ENCODE measurements at places on chromosomes 2 and 18.

DNA sequence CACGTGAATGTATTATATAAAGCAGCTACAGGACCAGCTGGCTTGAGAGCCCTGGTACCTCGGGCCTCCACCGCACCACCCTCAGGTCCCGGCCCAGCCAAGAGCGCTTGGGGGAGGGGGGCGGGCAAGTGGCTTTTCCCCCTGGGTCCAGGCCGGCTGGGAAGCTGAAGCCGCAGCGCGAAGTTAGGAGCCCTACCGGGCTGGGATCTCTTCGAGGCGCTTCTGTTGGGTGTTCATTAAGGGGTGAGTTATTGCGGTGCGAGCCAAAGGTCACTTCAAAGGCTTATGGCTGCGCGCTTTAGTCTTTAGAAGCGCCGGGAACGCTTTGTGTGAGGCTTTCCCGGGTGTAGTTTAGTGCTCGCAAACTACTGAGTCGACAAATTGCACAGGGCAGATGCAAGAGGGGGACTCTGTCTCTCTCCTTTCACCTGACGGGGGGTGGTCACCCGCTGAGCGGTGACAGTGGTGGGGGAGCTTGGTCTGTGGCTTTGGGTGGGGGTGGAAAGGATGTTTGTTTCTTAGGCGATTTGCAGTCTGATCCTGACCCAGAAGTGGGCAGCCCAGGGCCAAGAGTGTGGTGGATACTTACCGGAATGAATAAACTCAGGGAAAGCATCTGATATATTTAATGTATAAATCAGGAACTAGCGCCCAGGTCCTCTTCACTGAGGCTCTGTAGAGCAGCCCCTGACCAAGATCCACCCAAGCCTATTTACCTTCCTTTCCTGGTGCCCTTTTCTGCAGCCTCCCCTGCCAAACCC, 6.0 kb downstream of the HOXD3 start:
- no peak for DNase-seq

DNA sequence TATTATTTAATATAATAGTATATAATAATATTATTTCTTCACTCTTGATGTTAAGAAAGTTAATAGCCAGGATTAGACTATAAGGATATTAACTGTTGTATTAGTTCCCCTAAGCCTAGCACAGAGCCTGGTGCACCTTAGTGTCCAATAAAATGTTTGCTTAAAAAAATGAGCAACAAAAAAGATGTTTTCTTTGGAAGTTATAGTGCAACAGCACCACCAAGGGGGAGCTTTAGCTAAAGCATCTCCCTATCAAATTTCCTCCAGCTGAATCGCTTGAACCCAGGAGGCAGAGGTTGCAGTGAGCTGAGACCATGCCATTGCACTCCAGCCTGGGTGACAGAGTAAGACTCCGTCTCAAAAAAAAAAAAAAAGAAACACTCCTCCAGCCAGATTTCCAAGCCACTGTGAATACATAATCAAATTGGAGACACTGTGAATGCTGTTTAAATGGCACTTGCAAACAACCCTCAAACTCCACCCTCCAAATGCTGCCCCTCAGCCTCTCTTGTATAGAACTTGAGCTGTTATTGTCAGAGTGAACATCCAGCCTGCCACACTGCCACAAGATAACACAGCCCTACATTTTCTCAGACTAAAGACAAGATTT, 221.9 kb downstream of the DYM start:
- no peak for DNase-seq

DNA sequence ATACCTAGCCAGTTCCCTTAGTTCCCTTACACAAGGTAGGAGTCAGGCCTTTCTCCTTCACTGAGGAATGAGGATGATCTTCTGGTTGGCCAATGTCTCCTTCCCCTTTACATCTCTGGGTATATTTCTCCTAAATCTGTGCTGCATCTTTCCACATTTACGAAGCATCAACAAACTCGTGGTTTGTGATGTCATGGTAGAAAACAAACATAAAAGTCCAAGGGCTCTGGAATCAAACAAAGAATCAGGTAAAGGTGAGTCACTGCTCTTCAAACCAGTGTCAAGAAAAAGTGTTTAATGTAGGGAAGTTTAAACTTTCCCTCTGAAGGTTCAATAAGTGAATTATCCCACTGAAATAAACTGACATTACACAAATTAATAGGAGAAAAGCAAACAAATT, 122.9 kb downstream of the METTL8 start:
- no peak for DNase-seq

- no peak for DNase-seq
These were observed 127.0 kb upstream of the AGAP1 start for GRCh38 chr2:235366807-235367206.

DNA sequence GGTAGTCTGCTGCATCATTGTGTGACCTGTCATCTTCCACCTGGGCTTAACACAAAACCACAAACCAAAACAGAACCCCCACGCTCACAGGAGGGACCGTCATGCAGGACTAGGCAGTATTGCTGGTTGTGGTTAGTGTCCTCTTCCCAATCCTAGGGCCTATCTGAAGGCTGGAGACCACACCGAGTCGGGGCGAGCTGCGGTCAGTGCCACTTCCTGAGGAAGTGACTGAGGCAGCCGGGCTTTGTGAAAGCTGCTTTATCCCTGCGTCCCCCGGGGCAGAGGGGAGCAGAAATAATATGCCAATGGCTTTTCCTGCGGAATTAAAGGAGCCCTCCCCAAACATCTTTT, 22.9 kb downstream of the ZNF532 start:
- no peak for DNase-seq

DNA sequence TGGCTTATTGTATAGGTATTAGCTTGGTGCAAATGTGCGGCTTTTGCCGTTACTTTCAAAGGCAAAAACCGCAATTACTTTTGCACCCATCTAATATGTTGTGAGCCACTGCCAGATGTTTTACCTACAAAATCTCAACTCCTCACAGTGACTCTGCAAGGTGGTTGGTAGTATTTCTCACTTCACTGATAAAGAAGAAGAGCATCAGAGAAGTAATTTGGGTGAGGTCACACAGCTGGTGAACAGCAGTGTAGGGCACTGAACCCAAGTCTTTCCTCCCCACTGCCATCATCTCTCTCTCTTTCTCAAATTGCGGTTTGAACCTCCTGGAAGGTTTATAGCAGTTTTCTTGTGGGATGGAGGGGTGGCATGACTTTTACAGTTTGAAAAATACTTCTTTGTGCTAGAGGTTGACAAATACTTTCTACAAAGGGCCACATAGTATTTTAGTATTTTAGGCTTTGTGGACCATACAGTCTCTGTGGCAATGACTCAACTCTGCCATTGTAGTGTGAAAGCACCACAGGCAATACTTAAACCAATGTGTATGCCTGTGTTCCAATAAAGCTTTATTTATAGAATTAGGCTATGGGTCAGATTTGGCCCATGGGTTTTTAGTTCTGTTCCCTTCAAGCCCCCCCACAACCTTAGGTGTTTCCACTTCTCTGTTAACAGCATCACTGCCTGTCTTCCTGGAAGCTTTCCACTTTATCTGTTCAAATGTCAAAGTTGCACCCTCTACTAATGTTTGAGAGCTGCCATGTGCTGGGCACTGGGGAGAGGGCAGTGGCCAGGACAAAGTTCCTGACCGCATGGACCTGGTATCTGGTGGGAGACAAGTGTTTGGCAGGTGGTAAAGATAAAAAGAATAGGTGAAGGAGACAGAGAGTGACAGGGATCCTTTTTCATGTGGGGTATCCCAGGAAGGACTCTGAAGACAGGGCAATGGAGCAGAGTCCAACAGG, 30.1 kb downstream of the FHOD3 start:
- no peak for DNase-seq

GRCh38 chr2:65604246-65604645, 171.8 kb upstream of the SPRED2 start:
- no peak for DNase-seq

DNA sequence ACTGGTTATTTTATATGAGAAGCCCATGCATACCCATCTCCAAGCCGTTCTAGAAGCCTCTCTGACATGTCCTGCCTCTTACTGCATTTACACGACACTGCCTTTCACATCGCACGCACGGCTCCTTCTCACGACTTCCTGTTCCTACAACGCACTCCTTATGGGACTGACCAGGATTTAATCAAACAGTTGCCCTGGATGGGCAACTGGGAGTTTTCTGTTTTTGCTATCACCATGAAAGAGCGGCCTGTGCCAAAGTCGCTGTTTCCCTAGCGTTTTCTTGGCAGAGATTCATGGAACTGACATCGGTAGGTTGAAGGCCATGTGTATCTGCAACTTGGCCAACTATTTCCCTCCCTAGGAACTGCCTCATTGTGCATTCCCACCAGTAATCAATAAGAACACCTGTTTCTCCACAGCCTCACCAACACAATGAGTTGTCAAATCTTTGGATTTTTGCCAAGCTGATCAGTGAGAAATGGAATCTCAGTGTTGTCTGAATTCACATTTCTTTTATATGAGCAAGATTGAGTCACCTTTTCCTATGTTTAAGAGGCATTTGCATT, 97.2 kb upstream of the OTOS start:
- DNase-seq = no peak

DNA sequence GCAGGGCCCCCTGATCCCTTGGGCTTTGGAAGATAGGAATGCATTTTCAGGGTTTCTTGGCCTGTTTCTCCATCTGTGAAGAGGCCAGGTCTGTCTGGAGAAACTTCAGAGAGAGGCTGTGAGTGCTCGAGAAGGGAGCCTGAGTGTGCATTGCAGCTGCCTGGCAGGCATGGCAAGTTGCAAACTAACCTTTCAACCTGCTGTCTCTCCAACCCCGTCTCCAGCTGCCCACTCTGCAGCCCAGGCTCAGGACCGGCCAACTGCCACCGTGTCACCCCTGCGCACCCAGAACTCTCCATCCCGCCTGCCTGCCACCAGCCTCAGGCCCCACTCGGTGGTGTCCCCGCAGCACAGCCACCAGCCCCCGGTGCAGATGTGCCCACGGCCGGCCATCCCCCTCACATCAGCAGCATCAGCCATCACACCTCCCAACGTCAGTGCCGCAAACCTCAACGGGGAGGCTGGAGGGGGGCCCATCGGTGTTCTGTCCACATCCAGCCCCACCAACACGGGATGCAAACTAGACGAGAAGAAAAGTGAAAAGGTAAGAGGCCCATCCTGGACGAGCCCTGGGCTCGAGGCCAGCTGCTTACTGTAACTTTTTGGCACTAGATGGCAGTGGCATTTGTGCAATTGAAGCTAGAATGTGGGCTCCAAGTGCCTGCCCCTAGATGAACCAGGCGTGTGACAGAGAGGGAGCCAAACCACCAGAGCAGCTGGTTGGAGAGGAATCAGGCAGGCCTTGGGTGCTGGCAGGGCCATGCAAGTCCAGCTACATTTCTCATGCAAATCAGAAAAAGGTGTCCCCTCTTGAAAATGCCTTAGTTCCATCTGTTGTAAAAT, 164.6 kb downstream of the SEPTIN10 start:
- DNase-seq = no peak

GRCh38 chr2:27915191-27915590, 24.7 kb downstream of the BABAM2 start:
- DNase-seq = no peak

DNA sequence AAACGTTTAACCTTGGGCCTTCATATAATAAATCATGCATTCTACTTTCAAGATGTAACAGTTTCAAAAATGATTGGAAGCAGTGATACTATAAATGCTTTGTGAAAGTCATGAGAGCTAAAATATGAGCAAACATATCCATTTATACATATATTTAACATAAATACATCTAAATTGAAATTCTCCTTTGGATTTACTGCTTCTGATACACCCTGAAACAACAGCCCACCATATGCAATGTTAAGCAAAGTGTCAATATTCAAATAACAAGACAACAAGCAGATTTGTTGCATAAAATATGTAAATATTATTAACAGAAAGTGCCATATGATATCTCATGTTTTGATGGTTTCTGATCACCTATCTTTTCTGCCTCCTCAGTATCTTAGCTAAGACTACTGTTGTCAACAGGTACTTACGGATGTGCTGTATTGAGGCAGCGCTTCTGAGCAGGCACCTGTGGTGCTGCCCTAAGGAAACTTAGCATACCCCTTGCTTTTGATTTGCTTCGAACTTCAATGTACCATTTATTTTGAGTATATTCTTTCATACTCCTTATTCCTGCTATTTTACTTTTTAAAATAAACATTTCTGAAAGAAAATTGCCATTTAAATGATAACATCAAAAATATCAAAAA, 6.1 kb downstream of the FIGN start:
- no peak for DNase-seq

GRCh38 chr2:26770986-26771586, 7.0 kb downstream of the SLC35F6 start:
- no peak for DNase-seq

GRCh38 chr2:204449977-204450376, 95.3 kb upstream of the PARD3B start:
- DNase-seq = no peak

DNA sequence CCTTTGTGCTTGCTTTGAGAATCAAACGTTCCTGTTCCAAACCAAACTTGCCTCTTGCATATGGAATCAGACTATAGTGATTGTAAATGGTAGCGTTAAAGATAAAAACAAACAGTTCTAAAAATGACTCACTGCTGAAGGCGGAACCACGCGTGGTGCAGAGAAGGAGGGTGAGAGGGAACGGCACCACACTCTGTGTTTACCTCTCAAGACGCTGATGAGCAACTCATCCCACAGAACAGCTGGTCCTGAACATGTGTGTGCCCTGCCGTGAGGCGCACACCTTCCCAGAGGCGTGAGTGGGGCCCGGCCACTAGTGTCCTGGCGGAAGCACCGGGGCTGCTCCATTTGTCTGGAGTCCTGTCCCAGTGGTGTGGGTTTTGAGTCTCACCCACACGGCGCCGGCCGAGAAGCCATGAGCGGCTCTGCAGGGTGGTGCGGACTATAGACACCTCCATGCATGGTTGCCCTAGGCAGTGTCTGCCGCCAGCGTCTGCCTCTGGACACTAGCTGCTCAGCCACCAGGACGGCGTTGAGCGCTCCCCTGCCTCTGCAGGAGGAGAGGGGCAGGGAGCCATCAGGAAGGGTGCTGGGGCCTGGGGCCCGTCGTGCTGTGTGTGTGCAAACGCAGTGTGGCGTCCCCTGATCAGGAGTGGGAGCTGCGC, 52.1 kb downstream of the NFATC1 start:
- DNase-seq = no peak

DNA sequence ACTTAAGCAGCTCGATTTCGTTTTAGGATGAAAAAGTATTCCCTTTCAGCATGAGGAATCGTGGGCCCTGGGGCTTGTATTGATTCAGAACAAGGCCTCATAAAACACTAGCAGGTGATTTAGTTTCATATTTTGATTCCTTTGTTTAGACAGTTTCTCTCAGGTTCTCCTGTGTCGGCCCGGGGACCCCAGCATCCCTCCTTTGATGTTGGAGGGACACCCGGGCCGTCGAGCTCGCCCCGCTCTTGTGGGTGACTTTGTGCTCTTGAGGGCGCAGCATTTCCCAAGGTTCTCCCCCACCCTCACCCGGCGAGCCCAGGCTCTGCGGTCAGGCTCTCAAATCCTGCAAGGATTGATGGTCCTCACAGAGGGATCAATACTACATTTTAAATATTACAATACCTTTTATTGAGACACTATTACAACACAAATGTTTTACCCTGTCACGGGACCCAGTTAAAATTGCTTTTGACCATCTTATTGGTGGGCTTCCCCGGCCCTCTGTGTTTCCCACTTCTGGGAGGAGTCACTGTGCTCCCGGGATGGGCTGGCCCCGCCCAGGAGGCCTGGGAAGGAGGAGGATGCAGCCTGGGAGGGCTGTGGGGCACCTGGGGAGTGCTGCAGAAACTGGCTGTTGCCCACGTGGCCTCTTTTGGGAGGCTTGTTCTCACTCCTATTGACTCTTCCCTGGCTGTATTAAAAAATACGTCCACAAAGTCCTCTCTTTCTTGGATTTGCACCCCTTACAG, 222.6 kb downstream of the INSIG2 start:
- DNase-seq = no peak

Data from activated T-helper 1 cell treated with Interleukin-2 at 50 U/mL for 16 hours (primary cell).